ENCODE measurements at places on chromosomes 5 and 9. TPM values are rescaled to one million over a fixed set of nuclear protein-coding genes. Genes with fewer than 3 reads are reported as not detected.

The POLR3G gene
- total RNA-seq = 1.6 TPM

The TMEM232 gene
- total RNA-seq = 4.4 TPM

The CCL27 gene
- total RNA-seq = not detected

The NMUR2 gene
- total RNA-seq = not detected

The PCA3 gene
- total RNA-seq = not detected

The OCLN gene
- total RNA-seq = 1.3 TPM

The PTGS1 gene
- 147 TPM for total RNA-seq

The C9orf153 gene
- total RNA-seq = not detected

The SLC6A7 gene
- total RNA-seq = not detected

The CLINT1 gene
- 88.1 TPM for total RNA-seq

The UBE2QL1 gene
- total RNA-seq = 5.0 TPM

The BTNL8 gene
- total RNA-seq = not detected

The IL3 gene
- total RNA-seq = not detected

DNA sequence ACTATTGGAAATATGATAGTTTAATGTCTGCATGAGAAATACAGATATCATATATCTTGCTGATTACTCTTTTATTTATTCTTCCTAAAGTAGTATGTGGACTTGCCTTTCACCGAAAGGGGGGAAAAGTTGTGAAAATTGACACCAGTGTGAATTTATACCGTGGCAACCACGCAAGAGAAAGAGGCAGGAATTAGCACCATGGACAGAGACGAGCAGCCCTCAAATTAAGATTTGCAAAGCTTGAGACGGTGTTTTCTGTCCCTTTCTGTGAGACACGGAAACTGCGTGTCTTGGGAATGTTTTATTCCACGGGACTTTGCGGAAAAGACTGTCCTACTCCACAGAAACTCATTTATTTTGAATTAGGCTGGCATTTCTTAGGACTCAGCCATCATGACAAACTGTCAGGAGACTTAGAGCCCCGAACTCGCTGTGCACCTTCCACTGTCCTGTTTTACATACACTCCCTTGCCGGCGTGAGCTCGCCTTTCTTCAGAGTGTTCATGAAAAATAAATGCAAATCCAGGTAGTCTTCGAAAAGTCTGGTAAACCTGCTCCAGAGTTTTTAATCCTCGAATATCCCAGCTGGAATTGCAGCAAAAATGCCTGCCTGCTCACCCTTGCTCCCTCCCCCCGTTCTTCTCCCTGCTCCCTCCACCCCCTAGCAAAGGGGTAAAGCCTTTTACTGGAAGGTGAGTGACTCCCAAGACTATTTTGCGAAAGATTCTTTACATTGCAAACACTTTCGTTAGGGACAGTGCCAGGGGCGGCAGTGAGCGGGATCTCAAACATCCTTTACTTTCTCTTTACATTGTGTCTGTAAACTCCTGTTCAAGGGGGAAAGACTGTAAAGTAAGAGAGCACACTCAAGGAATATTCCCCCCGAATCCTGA is 3.8 kb upstream of the ELAVL2 start:
- peaks cover 41% of the 10 kb centered on the region for H3K27me3 ChIP-seq
- H3K27ac ChIP-seq = no peak overlapping the region
- DNase-seq = no peak
- H3K4me1 ChIP-seq = peaks cover 13% of the 10 kb centered on the region

GRCh38 chr5:1801967-1802295 is 724 bp downstream of the NDUFS6 start:
- H3K4me1 ChIP-seq = peaks cover 34% of the 10 kb centered on the region
- DNase-seq = no peak
- peak overlapping the region; percentile 83 for H3K4me3 ChIP-seq
- H3K27ac ChIP-seq = peak overlapping the region; percentile 86
- H3K36me3 ChIP-seq = peaks cover 44% of the 10 kb centered on the region

DNA sequence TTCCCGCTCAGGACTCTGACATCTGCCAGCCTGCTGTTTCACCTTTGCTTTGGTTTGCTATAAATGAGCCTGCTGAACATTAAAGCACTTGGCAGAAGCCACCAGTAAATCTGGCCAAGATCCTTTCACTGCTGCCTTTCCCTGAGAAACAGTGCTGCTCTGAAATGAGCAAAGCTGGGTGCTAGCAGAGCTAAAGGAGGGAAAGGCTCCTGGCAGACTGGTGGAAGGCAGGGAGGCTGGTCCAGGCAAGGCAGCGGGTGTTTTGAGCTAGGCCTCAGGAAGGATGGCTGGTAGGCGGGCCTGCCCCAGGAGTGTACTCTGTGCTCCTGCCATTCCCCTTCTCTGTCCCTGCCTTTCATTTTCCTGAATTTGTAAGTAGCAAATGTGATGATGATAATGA is 52.5 kb upstream of the PTGS1 start:
- H3K27ac ChIP-seq = peak overlapping the region; percentile 69
- DNase-seq = peak; percentile 85
- peaks cover 19% of the 10 kb centered on the region for H3K36me3 ChIP-seq
- no peak overlapping the region for H3K4me3 ChIP-seq

- DNase-seq = no peak
- H3K27me3 ChIP-seq = no peaks in the 10 kb centered on the region
- no peaks in the 10 kb centered on the region for H3K36me3 ChIP-seq
- H3K4me1 ChIP-seq = no peaks in the 10 kb centered on the region
- H3K27ac ChIP-seq = no peak overlapping the region
These were observed 85.8 kb upstream of the S1PR3 start for GRCh38 chr9:88905506-88905905.

DNA sequence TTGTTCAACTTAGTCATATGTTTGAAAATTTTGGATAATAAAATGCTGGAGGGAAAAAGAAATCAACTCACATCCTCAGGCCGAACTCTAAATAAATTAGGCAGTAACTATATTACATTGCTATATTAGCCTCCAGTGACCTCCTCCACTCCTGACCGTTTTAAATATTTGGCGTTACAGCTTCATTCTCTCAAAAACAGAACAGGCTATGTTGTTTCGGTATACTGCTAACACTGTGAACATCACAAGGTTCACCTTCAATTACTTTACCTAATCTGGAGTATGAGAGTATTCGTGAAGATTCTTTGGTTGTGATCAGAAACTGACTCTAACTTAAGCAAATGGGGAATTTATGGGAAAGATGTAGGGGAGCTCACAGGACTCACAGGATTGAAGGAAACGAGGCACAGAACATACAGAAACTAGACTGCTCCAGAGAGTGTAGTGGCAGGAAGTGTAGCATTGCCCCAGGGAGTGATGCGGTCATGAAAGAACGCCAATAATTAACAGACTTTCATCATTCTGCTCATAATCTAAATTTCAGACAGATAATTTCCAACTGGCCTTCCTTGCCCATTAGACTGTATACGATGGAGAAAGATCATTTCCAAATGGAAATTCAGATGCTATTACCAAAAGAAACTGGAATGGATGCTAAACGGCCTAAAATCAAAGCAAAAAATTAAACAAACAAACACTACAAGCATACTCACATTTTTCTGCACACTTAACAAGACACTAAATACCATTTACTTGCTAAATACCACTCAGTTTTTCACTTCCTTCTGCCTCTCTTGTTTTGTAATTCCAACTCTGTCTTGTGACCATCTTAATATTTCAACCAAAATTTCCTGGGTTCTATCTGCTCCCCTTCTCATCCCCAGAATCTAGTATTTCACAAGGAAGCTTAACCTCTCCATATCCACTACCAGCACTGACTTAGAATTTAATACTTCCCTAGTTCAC is 110.1 kb upstream of the LPAR1 start:
- no peaks in the 10 kb centered on the region for H3K4me1 ChIP-seq
- H3K4me3 ChIP-seq = no peak overlapping the region

DNA sequence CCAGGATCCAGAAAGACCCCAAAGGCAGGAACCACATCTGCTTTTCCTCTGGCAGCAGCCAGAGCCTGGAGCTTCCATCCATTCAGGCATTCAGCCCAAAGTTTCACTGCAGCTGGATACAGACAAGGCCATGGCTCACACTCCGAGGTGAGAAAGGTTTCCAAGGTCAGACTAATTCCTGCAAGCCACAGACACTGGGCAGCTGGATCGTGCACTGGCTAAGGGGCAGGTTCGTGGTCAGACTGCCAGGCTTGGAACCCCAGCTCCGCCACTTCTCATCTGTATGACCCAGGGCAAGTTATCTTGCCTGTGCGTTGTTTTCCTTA is 36.9 kb downstream of the SPOCK1 start:
- peaks cover 6% of the 10 kb centered on the region for H3K4me1 ChIP-seq
- no peak for DNase-seq
- H3K27ac ChIP-seq = no peak overlapping the region
- H3K36me3 ChIP-seq = no peaks in the 10 kb centered on the region
- no peak overlapping the region for H3K4me3 ChIP-seq

DNA sequence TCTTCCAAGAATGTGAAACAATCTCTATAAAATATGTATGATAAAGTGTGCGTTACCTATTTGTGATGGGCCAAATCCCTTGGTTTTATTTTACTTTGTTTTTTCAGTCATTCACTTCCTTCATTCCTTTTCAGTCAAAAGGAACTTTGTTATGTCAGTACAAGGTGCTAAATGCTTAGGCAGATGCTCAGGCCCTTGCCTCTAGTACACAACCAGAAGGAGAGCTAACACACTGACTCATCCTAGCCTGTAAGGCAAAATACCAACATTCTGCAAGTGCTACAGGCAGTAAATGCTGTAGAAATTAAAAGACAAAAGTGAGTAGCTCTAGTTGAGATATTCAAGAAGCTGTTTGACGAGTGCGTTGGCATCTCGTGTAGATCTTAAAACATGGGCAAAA is 49.4 kb downstream of the TRPM6 start:
- no peak for DNase-seq
- no peak overlapping the region for H3K4me3 ChIP-seq
- no peaks in the 10 kb centered on the region for H3K27me3 ChIP-seq
- H3K4me1 ChIP-seq = no peaks in the 10 kb centered on the region

GRCh38 chr9:120677965-120678364 is 36.3 kb downstream of the MEGF9 start:
- no peaks in the 10 kb centered on the region for H3K27me3 ChIP-seq
- no peak overlapping the region for H3K27ac ChIP-seq
- no peak overlapping the region for H3K4me3 ChIP-seq
- DNase-seq = no peak
- H3K4me1 ChIP-seq = no peaks in the 10 kb centered on the region

GRCh38 chr5:113507601-113508000 is 5.9 kb upstream of the YTHDC2 start:
- no peak overlapping the region for H3K4me3 ChIP-seq
- no peak overlapping the region for H3K27ac ChIP-seq
- no peak for DNase-seq
- no peaks in the 10 kb centered on the region for H3K36me3 ChIP-seq
- H3K4me1 ChIP-seq = no peaks in the 10 kb centered on the region
- no peaks in the 10 kb centered on the region for H3K27me3 ChIP-seq

DNA sequence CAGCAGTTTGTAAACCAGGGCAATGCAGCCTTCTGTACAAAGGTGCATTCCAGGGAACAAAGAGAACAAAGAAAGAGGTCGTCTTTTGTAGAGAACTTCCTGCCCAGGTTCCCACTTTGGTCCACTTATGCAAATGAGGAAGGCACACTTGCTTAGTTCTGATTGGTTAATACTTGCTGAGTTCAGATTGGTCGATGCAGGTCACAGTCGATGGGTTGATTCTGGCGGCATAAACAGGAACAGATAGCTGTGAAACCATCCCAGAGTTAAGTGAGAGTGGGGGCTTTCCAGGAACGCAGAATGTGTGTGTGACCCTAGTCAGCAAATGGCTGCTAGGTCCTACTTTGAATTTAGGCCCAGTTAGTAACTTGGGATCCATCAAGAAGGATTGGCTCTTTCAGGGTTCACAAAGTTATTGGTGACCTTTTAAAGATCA is 1.8 kb upstream of the ADAMTS13 start:
- no peak overlapping the region for H3K27ac ChIP-seq
- H3K36me3 ChIP-seq = no peaks in the 10 kb centered on the region
- no peak for DNase-seq
- H3K27me3 ChIP-seq = no peaks in the 10 kb centered on the region

GRCh38 chr5:178883815-178884430 is 11.8 kb upstream of the ZFP2 start:
- H3K27me3 ChIP-seq = no peaks in the 10 kb centered on the region
- H3K27ac ChIP-seq = no peak overlapping the region
- H3K36me3 ChIP-seq = peaks cover 52% of the 10 kb centered on the region
- H3K4me3 ChIP-seq = no peak overlapping the region
- no peak for DNase-seq

- no peaks in the 10 kb centered on the region for H3K36me3 ChIP-seq
- no peak overlapping the region for H3K4me3 ChIP-seq
- no peak for DNase-seq
- H3K4me1 ChIP-seq = no peaks in the 10 kb centered on the region
These were observed 107.2 kb downstream of the RASGRF2 start for GRCh38 chr5:81067406-81067805.

- peak; percentile 44 for DNase-seq
- no peak overlapping the region for H3K27ac ChIP-seq
- H3K36me3 ChIP-seq = peaks cover 18% of the 10 kb centered on the region
- H3K4me3 ChIP-seq = no peak overlapping the region
- H3K4me1 ChIP-seq = no peaks in the 10 kb centered on the region
- no peaks in the 10 kb centered on the region for H3K27me3 ChIP-seq
These were observed 14.4 kb downstream of the EXOC3 start for GRCh38 chr5:457195-457961.

DNA sequence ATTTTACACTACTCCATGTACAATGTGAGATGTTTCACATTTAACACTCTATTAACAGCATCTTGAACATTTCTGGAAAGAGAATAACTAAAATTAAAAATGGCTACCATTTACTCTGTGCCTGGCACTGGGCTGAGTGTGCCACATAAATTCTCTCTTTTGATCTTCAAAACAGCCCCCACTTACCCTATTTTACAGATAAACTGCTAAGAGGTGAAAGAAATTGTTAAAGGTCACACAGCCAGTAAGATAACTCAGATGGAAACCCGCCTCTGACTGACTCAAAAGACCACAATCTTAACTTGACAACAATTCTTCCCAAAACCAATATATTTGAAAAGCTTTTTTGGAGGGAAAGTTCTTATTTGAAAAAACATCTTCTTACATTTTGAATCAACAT is 97.3 kb downstream of the MAPKAP1 start:
- H3K36me3 ChIP-seq = no peaks in the 10 kb centered on the region
- H3K27ac ChIP-seq = no peak overlapping the region
- no peak for DNase-seq
- peaks cover 6% of the 10 kb centered on the region for H3K4me1 ChIP-seq
- no peaks in the 10 kb centered on the region for H3K27me3 ChIP-seq
- H3K4me3 ChIP-seq = no peak overlapping the region

DNA sequence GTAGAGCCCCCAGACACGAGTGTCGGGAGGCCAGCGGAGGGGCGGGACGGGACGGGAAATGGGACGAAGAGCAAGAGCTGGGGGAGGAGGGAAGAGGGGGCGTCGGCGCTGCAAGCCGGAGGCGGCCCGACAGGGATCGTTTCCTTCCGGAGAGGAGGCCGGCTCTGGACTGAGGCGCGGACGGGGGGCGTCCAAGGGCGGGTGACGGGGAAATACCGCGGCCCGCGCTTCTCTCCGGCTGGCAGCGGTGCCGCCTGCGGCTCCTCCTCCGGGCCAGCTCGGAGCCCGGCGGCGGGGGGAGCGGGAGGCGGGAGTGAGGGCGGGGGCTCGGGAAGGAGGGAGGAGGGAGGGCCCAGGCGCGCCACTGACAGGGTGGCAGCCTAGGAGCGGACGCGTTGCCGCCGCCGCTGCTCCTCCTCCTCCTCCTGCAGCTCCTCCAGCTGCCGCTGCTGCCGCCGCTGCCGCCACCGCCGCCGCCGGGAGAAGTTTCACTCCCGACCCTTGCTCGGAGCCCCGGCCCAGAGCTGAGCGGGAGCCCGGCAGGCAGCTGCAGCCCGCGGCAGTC is at the start of gene CHSY3:
Gene CHSY3 (plus strand): TSS at position 364 of the 565 bp plus-strand sequence.
- H3K27ac ChIP-seq = peak within 1 kb of the TSS; percentile 79
- H3K4me3 ChIP-seq = peak within 1 kb of the TSS; percentile 57
- H3K4me1 ChIP-seq = peaks cover 28% of the 10 kb centered on the region
- no peaks in the 10 kb centered on the region for H3K27me3 ChIP-seq
- no peaks in the 10 kb centered on the region for H3K36me3 ChIP-seq

All from sigmoid colon (tissue), 7 donors.